Neural crest cell (in vitro differentiated cells): ENCODE measurements at places on chromosomes 7 and 10. TPM values are rescaled to one million over a fixed set of nuclear protein-coding genes. Genes with fewer than 3 reads are reported as not detected.

SPDYE2B gene
- not detected in 2 replicates for total RNA-seq

SPAM1 gene
- not detected in 2 replicates for total RNA-seq

- DNase-seq, result no peak
- H3K36me3 ChIP-seq, result peaks cover 33% of the 10 kb centered on the region
- H3K4me1 ChIP-seq, result peaks cover 9% of the 10 kb centered on the region
- H3K4me3 ChIP-seq, result no peak overlapping the region
Measured at GRCh38 chr7:107960272-107960671, 42.7 kb downstream of the LAMB1 start.

GRCh38 chr7:17027143-17027788 lies 145.5 kb upstream of the AGR3 start:
- no peaks in the 10 kb centered on the region for H3K4me1 ChIP-seq
- H3K27ac ChIP-seq, result no peak overlapping the region
- no peaks in the 10 kb centered on the region for H3K36me3 ChIP-seq
- H3K27me3 ChIP-seq, result no peaks in the 10 kb centered on the region

DNA sequence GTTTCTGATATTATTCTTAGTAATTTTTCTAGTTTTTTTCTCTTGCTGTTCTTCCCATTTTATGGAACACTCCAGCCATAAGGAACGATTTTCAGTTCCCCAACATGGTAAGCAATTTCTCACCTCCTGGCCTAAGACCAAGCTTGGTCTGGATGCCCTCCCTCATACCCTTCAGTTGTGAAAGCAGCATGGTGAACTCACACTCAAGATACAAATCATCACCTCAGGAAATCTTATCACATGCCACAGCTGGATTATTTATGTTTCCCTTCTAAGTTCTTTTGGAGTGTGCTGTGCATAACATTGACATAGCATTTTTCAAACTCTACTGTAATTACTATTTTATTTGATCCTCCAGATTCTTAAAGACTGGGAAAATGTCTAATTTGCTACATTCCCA lies 216.6 kb downstream of the AGMO start:
- H3K27ac ChIP-seq, result peak overlapping the region; percentile 65
- no peaks in the 10 kb centered on the region for H3K4me1 ChIP-seq

- no peak overlapping the region for H3K27ac ChIP-seq
- no peak overlapping the region for H3K4me3 ChIP-seq
- peaks cover 4% of the 10 kb centered on the region for H3K36me3 ChIP-seq
- DNase-seq, result no peak
Measured at GRCh38 chr10:96842896-96843723, 11.0 kb downstream of the LCOR start.

DNA sequence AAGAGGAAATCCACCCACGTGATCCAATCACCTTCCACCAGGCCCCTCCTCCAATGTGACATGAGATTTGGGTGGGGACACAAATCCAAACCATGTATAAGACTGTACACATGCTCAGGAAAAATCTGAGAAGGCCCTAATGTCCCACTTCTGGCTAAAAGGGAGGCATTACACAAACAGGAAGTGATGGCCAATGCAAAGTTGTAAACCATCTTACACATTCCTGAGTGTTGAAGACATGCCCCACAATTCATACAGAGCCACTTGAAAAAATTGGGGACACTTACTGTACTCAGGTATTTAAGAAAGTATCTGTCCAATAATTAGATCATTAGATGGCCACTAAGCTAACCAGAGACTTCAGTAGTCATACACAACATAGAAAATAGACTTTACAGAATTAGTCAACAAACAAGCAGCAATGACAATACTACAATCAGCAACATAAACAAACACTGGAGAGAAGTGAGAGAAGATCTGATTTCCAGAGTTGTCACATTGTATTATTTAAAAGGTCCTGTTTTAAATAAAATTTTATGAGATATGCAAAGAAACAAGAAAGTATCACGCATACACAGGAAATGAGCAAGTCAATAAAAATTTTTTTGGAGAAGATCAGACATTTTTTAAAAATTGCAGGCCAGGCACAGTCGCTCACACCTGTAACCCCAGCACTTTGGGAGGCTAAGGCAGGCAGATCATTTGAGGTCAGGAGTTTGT lies 143.3 kb downstream of the DGKI start:
- no peaks in the 10 kb centered on the region for H3K27me3 ChIP-seq
- no peak overlapping the region for H3K4me3 ChIP-seq
- peaks cover 4% of the 10 kb centered on the region for H3K36me3 ChIP-seq
- DNase-seq, result no peak
